Activated CD4-positive, CD25-positive, alpha-beta regulatory T cell treated with anti-CD3 and anti-CD28 coated beads, Interleukin-2, amount 50 U/mL, for 72 hours (primary cell): ENCODE measurements at places on chromosomes 1 and 21.

- DNase-seq = no peak
Observed at GRCh38 chr21:24945910-24946309, 661.4 kb downstream of the MRPL39 start.

GRCh38 chr1:209510063-209510462 lies 73.5 kb upstream of the CAMK1G start:
- no peak for DNase-seq

GRCh38 chr1:67431156-67431765 lies 1.1 kb upstream of the SERBP1 start:
- no peak for DNase-seq

- no peak for DNase-seq
Observed at GRCh38 chr1:110477041-110477440, 26.1 kb downstream of the PROK1 start.

DNA sequence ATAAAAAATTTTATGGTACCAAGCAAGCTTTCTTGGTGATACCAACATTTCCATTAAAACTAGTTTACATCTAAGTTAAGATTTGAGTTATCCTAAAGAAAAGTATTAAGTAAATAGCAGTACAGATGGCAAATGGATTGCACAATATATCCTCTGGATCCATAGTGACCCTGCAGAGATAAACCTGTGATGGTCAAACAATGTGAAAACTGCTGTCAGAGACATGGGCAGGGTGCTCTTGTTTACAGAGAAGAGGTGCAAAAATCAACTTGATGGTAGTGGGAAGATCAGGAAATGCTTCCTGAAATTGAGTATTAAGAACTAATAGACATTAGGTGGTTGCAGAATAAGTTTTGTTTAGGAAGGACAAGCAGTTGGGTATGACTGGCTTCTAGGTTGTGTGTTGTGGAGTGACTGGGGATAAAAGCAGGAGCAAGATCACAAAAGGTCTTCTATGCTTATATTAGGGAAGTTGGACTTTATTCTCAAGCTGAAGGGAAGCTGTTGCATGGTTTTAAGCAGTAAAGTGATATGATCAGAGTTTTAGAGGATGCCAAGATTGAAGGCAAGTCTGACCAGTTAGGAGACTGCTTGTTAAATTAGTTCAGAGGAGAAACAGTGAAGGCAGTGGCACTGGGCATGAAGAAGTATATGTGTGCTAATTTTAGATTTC lies 9.9 kb downstream of the TTC3 start:
- no peak for DNase-seq

- DNase-seq = no peak
Observed at GRCh38 chr21:28160378-28160777, 832.3 kb downstream of the LTN1 start.

- DNase-seq = no peak
Observed at GRCh38 chr1:36934061-36934460, 100.3 kb downstream of the GRIK3 start.

DNA sequence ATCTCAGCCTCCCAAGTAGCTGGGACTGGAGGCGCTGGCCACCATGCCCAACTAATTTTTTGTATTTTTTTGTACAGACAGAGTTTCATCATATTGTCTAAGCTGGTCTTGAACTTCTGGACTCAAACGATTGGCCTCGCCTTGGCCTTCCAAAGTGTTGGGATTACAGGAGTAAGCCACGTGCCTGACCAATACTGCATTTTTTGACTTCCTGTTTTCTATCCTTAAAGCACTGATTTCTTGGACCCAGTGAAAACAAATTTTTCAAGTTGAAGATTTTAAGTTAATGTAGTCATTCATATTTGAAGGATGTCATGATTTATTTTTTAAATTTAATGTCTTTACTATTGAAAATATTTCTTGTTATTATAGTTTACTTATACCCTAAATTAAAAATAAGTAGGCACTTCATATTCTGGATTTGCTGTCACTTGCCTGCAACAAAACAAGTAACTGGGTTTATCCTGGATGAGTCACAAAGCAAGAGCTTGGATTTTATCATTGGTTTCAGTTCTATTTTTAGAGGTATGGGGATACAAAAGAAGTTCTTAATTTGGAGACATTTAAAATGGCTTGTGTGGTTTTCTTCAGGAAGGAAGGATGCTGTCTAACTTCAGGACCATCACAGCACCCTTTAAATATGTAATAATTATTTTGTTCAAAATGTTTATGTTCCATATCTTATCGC lies 2.2 kb upstream of the VPS45 start:
- no peak for DNase-seq

- no peak for DNase-seq
Observed at GRCh38 chr1:225250432-225250831, 177.4 kb downstream of the LBR start.

- DNase-seq = no peak
Observed at GRCh38 chr1:36455386-36455785, 5.1 kb upstream of the OSCP1 start.

DNA sequence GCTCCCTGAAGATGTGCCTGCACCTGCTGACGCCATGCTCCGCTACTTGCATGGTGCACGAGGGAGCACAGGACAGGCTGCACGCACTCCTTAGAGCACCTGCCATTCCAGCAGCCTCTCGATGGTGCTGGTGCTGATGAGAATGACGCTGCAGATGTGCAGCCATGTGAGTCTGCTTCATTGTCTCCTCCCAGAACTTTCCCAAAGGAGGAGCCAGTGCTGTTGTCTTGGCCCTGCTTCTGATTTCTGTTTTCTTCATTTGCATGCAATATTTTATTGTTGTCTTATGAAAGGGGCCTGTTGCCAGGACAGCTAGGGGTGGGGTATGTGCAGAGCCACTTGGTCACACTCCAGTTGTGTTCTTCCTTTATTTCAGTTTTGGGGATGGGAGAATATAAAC lies 70.1 kb downstream of the PCBP3 start:
- DNase-seq = no peak

DNA sequence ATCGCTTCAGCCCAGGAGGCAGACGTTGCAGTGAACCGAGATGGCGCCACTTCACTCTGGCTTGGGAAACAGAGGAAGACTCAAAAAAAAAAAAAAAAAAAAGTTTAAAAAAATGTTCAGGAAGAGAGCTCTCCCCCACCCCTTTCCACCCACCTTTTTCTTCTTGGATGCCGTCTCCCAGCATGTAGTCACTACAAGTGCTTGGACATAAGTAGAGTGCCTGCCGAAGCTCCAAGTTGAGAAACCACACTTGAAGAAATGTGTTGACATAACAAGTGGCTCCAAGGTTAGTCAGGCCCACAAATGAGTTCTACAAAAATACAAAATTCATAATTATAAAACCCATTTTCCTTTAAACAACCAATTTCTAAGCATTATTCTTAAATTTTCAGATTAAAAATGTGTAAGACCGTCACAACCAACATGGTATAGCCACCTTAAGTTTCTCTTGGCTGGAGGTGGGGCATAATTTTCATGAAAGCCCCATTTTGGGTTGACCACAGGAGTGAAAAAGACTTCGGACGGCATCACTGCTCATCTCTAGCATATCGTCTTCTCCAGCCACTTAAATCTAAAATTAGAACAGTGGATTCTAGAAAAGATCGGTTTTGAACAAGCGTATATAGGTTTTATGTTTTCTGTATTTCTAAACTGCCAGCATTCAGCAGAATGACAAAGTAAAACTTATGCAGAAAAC lies 26.4 kb downstream of the USP48 start:
- DNase-seq = no peak

- no peak for DNase-seq
Observed at GRCh38 chr1:107531065-107531908, 390.4 kb downstream of the NTNG1 start.

DNA sequence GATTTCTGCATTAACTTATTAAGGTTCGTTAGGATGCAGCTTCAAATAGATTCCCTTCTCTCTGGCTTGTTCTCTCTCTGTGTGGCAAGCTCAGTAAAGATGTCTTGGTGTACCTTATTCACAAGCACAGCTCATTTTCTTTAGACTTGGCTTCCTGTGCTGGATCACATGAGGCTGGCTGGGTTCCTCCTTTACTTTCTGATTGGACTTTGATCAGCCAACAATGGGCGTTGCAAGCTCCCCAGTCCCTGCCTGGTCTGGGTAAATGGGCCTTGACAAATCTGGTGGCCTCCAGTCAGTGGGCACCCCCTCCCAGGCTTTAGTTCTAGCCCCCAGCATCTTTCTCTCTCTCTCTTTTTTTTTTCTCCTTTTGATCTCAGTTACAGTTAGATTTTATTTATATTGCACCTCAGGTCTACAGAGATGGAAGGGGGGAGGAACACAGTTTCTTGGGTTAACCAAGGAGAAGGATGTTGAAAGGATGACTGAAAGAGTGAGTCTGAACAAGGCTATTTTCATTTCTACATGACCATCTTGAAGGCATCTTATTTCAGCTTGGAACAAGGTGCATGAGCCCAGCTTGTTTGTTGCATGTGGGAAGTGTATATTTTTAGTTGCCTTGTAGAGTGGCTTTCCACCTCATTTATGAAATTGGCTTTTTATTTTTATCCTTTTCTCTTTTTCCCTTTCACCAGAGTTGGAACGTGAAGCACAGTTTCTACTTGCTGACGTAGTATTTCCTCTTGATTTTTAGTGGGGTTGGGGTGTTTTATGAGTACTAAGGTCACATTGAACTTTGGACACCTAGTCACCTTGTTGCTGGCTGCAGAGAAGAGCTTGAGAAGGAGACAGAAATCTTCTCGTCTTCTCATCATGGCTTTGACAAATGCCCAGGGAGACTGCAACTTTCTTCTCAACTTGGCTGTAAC lies 77.1 kb downstream of the PBX1 start:
- DNase-seq = no peak

DNA sequence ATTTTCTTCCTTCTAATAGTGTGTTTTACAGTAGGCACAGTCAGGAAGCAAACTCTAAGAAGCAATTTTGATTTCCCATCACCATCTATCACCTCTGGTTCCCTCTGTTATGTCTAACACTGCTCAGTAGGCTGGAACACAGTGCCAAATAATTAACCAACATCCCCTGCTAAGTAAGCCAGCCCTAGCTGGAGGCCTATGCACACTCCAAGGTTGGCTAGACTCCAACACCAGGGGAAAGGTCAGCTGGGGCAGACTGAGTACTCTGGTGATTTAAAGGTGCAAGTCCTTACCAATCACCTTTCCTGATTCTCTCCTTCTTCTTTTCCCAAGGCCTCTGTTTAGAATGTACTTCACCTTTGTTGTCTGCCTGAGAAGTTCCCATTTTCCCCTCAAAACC lies 46.5 kb upstream of the BEND5 start:
- DNase-seq = no peak

DNA sequence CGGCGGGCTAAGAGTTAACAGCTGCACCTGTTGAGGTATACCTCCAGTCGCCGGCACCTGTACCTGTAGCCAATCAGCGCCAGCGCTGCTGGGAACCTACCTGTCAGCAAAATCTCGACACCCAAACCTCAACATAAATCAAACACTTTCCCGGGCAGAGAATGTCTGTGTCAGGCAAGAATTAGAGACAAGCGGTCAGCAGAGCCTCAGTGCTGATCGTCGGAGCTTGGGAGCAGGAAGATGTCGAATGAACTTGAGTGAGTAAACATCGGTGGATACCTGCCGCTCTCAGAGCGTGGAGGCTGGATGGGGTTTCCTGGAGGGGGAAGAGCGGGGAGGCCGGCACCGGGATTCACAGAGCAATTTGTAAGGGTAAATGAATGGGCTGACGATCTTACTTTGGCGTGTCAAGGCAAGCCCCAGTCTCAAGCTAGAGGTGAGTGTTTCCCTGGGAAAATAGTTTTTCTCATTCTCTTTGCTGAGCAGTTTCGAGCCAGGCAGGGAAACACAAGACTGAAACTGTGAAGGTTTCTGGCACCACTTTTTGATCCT lies at the start of gene GRHL3:
TSS of gene GRHL3 (plus strand) at position 46 of the 552 bp plus-strand sequence. CDS start at position 241, 195 bp downstream.
- no peak for DNase-seq

DNA sequence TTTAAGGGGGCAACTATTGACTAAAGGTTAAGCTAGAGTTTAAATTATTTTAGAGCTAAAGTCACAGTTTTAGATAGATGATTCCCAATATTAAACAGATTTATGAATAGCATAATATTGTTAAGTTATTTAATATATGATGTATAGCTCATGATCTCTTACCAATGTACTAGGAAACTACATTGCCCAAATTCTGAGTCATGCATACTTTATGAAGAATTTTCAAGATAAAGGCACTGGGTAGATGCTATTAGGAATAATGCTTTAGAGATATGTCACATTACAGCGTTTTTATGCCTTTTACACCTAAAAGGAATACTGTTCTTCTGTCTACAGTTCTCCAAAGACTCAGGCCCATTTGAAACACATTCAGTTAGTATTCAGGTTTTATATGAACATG lies 215.1 kb downstream of the NCAM2 start:
- no peak for DNase-seq

GRCh38 chr21:20329636-20330035 lies 668.6 kb upstream of the NCAM2 start:
- no peak for DNase-seq

DNA sequence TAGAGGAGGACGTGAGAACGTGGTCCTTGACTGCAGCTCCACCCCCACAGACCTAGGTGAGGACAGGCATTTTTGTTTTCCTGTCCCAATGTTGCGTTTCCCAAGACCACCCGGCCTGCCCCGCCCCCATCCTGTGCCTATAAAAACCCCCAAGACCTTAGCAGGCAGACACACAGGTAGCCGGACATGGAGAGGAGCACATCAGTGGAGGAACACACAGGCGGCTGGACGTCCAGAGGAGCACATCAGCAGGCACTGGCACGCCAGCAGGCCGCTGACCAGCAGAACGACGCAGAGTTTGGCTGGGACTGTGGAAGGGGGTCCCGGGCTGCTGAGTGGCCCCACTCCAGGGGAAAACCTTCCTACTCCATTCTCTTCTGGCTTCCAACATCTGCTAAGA lies 12.7 kb upstream of the HMGCL start:
- no peak for DNase-seq
